ENCODE measurements at places on chromosomes 1 and 21.

- DNase-seq = no peak
Observed at GRCh38 chr21:29737186-29737585, 202.6 kb downstream of the GRIK1 start.

DNA sequence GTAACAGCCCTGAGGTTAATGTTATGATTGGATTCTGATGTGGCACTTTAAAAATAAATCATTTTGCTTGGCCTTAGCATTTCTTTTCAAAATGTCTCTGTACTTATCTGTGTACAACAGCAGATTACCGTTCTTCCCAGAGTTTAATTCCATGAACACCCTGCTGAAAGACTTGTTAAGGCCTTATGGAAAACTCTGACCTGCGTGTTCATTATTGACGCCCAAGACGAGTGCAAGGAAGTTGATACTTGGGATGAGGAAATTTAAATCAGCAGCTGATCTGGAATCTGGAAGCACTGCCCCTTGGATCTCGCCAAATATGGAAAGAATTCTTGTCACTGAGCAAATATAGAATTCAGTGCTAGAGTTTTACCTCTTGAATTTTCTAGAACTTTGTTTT is 6.7 kb downstream of the ERG start:
- no peak for DNase-seq

- no peak for DNase-seq
Observed at GRCh38 chr1:29756901-29757725, 520.8 kb downstream of the PTPRU start.

- no peak for DNase-seq
Observed at GRCh38 chr1:43313771-43314170, 13.0 kb downstream of the TIE1 start.

- peak; percentile 31 for DNase-seq
Observed at GRCh38 chr1:46166521-46167462, 8.1 kb upstream of the TSPAN1 start.
